Stimulated activated CD8-positive, alpha-beta memory T cell treated with anti-CD3 and anti-CD28 coated beads, Interleukin-4, amount 100 ng/mL, for 4 hours (primary cell): ENCODE measurements at places on chromosomes 12 and 14.

DNA sequence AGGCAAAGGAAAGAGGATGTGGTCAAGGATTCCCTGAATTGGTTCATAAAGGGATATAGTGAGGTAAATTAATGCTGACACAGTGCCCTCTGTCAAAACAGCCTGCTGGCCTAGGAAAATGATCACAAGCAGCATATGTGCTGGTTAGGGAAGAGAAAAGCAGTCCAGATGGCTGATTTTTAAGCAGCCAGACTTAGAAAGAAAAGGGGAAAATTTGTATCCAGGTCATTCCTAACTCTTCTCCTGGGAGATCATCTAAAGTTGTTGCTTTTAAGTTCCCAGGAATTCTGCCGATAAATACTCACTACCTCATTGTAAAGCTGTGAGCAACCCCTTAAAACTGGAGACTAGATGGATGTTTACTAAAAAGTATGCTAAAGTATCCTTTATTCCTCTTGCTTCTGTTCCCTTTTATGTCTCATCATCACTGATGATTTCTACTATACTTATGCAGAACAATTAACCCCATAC lies 46.4 kb upstream of the CNOT2 start:
- DNase-seq: no peak

GRCh38 chr14:63692310-63693020 lies 35.4 kb downstream of the SGPP1 start:
- no peak for DNase-seq

- DNase-seq: no peak
Observed at GRCh38 chr12:14454098-14454907, 88.8 kb downstream of the ATF7IP start.

DNA sequence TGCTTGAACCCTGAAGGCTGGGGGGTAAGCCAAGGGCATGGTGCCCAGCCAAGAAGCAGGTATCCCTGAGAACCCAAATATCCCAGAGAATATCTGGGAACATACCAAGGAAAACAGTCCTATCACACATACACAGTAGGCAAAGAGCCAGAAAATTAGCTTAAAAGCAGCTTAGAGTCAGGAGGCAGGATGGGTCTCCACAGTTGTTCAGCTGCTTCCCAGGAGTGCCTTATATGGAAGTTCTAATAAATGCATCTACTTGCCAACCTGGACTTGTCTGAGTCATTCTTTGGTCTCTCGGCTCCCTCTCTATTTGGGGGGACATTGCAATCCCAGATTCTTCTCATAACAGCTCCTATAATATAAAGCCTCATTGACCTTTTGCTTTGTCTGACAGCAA lies 9.0 kb upstream of the GPR135 start:
- no peak for DNase-seq

DNA sequence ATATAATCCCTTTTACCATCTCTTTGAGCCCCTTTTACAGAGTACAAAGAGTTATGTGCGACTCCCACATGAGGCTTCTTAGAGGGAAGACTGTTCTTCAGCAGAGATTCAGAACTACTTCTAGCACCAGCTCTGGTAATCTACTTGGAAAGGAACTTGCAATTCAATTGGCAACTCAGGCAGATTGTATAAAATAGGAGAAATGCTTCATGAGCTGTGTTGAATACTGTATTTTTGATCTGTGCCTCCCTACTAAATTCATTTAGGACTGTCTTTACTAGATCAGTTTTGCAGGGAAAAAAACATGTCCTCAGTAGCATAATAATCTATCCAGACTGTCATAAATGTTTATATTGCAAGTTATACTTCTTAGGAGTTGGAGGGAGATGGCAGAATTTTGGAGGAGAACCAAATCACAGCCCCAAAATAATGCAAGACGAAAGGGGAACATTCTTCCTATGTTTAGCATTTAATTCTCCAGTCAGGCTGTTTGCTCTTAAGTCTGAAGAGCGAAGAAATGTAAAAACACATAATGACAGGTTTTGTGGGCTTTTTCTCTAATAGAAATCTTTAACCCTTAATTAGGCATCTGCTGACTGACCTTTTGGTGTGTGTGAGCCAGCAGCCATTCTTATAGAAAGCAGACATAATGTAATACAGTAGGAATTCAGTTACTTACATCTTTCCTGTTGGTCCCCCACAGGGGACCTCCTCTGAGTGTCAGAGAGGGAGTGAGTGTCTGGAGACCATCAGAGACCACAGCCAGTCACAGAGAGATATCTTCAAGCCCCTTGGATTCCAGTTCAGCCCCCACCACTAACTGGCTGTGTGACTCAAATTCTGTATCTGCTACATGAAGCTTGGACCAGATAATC lies 3.9 kb downstream of the ANO4 start:
- DNase-seq: no peak

- DNase-seq: no peak
Observed at GRCh38 chr14:97077687-97078086, 280.5 kb downstream of the VRK1 start.

DNA sequence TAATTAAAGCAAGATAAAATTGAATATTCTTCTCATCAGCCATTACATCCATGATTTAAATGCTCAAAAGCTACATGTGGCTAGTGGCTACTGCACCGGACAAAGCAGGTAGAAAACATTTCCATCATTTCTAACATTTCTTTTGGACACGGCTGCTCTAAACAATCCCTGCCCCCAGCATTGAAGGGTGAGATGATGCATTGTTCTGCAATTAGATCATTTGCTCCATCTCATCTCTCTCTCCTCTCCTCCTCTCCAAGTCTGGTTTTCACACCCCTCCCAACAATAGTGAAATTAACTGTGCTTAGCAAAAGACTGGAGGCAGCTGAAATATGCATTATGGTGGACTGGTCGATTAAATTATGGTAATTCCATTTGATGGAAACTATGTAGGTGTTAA lies 288.5 kb downstream of the KSR2 start:
- DNase-seq: no peak
